HepG2 (cell line): ENCODE measurements at places on chromosomes 6 and 20. TPM values are rescaled to one million over a fixed set of nuclear protein-coding genes. Genes with fewer than 3 reads are reported as not detected.

DYNLT2 gene
- total RNA-seq: 3.1 and 4.3 TPM in 2 replicates

VSX1 gene
- total RNA-seq: not detected in 2 replicates

SYNDIG1 gene
- not detected in 2 replicates for total RNA-seq

OR2H2 gene
- not detected in 2 replicates for total RNA-seq

ADTRP gene
- total RNA-seq: not detected in 2 replicates

GRCh38 chr6:137148306-137149034 is 25.0 kb downstream of the IL22RA2 start:
- H3K27ac ChIP-seq: no peak overlapping the region
- peaks cover 15% of the 10 kb centered on the region; the same call in 2 of the 3 replicates for H3K27me3 ChIP-seq
- DNase-seq: peak; percentile 45
- H3K36me3 ChIP-seq: no peaks in the 10 kb centered on the region
- no peaks in the 10 kb centered on the region for H3K4me1 ChIP-seq
- no peak overlapping the region for H3K4me3 ChIP-seq

DNA sequence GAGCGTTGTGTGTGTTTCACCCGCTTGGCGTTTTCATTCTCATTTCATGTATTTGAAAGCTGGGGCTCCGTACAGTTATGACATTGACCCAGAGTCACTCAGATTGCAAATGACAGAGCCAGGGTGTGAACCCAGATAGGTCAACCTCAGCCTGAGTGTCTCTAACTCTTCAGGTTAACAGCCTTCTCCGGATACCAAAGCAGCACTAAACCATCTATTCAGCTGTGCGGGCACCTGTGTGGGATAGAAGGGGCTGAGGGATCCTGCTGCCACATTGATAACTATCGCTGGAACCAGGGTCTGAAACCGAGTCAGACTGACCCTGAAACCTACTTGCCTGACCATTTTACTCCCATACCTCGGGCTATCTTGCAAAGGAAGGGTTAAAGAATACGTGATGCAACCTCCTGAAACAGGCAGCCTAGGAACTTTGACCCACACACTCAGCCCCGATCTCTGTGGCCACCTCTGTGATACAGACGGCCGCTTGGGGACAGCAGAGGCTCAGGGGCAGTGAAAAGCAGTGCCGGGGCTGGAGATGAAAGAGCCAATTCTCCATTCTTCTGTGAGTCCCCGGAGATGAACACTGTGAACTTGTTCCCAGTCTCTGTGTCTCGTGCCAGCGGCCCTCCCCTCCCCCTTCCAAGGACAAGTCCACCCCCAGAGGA is 233.5 kb upstream of the QKI start:
- H3K4me3 ChIP-seq: peak overlapping the region; percentile 24
- peak; percentile 91 for DNase-seq
- H3K4me1 ChIP-seq: peaks cover 18% of the 10 kb centered on the region
- peak overlapping the region; percentile 4 for H3K27ac ChIP-seq
- no peaks in the 10 kb centered on the region for H3K36me3 ChIP-seq
- peaks cover 12% of the 10 kb centered on the region for H3K27me3 ChIP-seq

DNA sequence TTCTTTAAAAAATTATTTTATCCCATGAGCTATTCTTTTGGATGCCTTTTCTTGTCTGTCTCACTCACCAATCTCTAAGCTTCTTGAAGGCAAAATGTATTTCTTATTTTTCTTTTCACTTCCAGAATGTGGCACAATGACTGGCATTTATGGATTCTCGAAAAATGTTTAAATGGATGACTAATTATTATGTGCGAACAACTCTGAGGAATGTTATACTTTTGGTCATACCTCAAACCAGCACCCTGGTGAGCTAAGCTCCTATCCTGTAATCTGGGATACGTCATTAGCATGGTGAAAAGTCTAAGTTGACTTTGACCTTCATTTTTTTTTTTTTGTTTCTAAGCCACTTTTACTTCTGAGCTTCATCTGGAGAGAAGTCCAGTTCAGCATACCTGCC is 214.0 kb upstream of the CEP162 start:
- H3K36me3 ChIP-seq: no peaks in the 10 kb centered on the region
- H3K27ac ChIP-seq: no peak overlapping the region
- H3K27me3 ChIP-seq: no peaks in the 10 kb centered on the region
- no peaks in the 10 kb centered on the region for H3K4me1 ChIP-seq

GRCh38 chr6:94548201-94548600 is 1029.1 kb upstream of the MANEA start:
- no peaks in the 10 kb centered on the region for H3K36me3 ChIP-seq
- no peaks in the 10 kb centered on the region for H3K4me1 ChIP-seq
- no peak overlapping the region for H3K4me3 ChIP-seq
- DNase-seq: no peak
- H3K27me3 ChIP-seq: no peaks in the 10 kb centered on the region
- H3K27ac ChIP-seq: no peak overlapping the region

DNA sequence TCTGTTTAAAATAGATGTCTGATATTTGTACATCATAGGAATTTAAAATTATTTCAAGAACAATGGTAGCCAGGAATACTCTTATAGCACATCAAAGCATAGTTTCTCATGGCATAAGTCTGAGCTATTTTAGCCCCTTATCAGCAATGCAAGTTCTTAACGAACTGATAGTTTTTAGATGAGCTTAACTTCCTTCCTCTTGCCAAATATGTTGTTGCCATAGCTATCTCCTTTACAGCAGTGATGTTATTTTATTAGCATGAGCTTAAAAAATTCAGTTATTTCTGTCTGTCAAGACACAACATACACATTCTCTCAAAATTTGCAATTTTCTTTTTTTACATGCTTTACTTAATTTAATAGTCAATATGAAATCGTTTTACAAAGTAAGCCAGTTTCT is 867.2 kb downstream of the PHF3 start:
- H3K4me3 ChIP-seq: no peak overlapping the region
- H3K36me3 ChIP-seq: no peaks in the 10 kb centered on the region
- no peak for DNase-seq
- H3K27ac ChIP-seq: no peak overlapping the region
- no peaks in the 10 kb centered on the region for H3K27me3 ChIP-seq
